Renal cortical epithelial cell (primary cell): ENCODE measurements at places on chromosomes 16 and 17. TPM values are rescaled to one million over a fixed set of nuclear protein-coding genes. Genes with fewer than 3 reads are reported as not detected.

The SLFN5 gene
- total RNA-seq, result 67.4 and 82.7 TPM in 2 replicates

The HOXB4 gene
- 2.1 and 8.7 TPM in 2 replicates for total RNA-seq

The TBC1D3K gene
- total RNA-seq, result not detected in 2 replicates

The FCSK gene
- total RNA-seq, result 20.1 and 26.0 TPM in 2 replicates

The CPNE7 gene
- 11.9 and 45.5 TPM in 2 replicates for total RNA-seq

The UNC13D gene
- total RNA-seq, result 0.70 and 0.87 TPM in 2 replicates

The BIRC5 gene
- total RNA-seq, result 0.50 and 34.7 TPM in 2 replicates

GRCh38 chr16:31386157-31386984 lies 6.8 kb upstream of the ITGAD start:
- peak; percentile 61 for DNase-seq

DNA sequence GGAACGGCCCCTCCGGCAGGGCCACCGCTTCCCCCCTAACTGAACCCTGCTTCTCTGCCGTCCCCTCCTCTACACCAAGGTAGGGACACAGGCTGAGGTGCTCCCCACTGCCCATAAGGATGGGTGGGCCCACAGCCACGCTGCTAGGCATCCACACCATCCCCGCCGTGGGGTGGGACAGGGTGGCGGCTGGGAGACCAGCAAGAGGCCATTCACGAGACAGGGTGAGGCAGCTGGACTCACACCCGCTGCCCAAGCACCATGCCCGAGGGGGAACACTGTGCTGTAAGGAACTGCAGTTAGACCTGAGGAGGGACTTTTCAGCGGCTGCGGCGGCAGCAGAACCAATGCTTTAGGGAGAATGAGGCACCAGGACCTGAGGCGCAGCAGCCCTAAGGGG lies 47.5 kb upstream of the RRN3 start:
- DNase-seq, result no peak

DNA sequence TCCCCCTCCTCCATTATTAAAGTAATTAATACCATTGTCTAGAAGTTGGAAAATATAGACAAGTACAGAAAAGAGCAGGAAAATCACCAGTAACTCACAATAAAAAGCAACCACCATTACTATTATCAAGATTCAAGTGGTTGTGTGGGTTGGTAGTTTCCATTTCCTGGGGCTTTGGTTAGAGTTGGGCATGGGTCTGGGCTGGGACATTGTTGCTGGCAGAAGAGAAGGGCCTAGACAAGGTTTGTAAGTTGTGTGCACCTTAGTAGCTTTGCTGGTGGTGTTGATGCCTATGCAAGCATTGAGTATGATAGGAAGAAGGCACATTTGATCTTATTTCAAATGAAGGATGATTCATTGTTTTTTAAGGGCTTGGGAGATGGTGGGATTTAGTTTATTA lies 25.4 kb upstream of the NFATC3 start:
- no peak for DNase-seq

GRCh38 chr16:87169509-87169995 lies 147.6 kb downstream of the C16orf95 start:
- DNase-seq, result no peak

GRCh38 chr16:67192781-67193361 lies 916 bp downstream of the E2F4 start:
- DNase-seq, result no peak

DNA sequence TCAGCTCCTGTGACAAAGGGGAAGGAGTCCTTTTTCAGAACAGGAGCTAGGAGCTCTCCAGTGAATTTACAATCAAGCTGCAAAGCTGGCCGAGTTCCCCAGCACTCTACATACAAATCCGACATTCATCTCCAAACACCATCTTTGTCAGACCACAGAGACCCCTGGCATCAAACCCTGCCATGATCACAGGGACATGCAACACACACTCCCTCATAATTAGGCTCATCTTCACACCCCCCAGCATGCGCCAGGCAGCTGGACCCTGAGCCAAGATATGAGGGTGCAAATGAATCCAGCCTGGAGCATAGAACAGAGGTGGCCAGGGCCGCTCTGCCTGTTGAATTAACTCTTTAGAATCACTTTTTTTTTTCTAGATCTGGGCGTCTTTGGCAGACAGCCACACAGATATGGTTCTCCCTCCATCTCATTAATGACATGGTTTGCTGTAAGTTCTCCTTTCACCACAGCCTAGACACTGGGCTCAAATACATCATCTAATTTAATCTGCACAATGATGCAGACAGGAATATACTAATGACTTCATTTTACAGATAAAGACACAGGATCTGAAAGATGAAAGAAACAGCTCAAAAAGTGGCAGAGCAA lies 366.3 kb downstream of the NPIPA8 start:
- no peak for DNase-seq

DNA sequence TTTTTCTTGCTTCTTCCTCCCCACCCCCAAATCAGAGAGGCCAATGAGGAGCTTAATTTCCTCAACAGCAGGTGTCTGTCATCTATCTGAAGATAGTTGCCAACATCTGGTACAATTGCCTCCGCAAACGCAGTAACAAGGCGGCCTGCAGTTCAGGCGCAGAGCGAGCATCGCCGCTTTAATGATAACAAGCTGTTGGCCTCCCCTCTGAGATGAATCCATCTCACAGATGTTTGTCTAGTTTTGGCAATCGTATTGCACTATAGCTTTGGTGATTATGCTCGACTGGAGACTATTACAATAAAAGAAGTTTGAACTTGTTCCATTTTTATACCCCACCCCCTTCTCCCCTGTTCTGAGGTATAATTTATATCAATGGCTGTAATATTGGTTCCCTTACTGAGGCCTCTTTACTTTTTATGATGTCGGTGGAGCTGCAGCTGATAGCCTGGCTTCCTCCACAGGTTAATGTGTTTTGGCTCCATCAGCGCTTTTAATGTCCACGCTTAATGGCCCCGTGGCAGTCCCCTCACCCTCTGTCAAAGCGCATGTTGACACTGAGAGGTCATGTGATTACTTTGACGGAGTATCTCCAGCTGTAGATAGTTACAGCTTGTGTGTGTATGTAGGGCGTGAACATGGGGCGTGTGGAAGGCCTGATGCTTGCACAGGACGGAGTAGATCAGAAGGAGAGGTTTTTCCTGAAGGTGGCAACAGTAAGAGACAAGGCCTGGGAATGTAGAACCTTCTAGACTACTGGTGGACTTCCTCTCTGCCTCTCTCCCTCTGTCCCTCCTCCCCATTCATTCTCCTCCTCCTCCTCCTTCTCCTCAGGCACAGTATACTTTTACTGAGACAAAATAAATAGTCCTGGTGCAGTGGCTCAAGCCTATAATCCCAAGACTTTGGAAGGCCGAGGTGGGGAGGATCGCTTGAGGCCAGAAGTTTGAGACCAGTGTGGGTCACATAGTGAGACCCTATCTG lies 164.7 kb downstream of the MSI2 start:
- no peak for DNase-seq

DNA sequence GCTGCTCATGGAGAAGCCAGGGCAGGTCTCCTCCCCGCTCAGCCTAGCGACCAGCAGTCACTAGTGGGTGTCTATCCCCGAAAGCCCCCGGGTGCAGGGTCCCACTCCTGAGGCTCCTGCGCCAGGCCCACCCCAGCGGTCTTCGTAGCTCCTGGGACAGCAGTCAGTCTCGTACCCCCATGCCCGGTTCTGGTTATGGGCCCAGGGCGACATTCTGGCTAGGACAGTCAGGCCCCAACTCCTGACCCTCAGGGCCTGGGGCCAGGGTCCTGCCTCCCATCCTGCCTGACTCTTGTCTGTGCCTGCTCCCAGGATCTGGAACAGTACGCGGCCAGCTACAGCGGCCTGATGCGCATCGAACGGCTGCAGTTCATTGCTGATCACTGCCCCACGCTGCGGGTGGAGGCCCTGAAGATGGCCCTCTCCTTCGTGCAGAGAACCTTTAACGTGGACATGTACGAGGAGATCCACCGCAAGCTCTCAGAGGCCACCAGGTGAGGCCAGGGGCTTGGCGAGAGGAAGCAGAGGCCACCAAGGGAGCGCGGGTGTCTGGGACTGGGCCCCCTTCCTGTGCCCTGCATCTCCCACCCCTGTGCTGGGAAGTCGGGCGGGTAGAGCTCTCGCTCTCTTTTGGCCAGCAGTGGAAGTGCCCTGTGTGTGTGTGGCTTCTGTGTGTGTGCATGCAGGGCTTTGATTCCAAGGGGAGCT lies 2.0 kb downstream of the GPS1 start:
- no peak for DNase-seq

GRCh38 chr16:78897299-78897698 lies 703.2 kb downstream of the MAF start:
- no peak for DNase-seq

GRCh38 chr16:84879569-84880487 lies 60.0 kb downstream of the CRISPLD2 start:
- peak; percentile 36 for DNase-seq

DNA sequence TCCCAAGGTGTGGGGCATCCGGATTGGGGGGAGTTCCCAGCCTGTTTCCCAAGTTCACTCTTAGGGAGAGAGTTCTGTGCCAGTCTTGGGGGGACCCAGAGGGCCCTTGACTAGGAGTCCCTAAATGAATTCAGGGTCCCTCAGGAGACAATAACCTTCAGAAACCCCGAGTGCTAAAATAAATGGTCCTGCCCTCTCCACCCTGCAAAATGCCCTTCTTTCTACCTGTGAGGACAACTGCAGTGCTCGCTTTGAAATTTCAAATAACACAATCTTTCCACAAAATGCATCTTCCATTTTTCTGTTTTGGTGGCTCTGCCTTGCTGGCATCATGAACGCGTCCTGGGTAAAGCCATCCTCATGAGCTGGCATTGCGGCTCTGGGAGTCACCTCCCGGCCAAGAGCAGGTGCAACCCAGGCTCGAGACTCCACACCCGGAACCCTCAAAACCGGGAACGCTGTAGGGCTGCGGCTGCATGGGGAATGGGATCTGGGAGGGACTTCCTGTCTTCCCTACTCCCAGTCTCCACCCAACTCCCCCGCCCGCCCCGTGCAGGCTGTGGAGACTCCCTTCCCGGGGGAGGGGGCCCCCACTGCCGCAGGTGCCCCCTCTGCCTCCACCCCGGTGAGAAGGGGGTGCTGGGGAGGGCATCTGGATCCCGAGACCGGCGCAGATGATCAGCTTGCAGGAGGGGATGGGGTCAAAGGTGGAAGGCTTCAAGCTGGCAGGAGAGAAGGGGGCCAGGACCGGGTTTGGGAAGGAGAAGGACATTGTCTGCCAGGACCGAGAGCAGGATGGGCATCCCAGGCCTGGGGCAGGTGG lies at the start of gene ZNF205:
TSS of gene ZNF205 (plus strand) at position 529 of the 823 bp plus-strand sequence. CDS start 845 bp downstream, outside the sequence.
- peak; percentile 64 for DNase-seq

GRCh38 chr17:2090210-2090641 lies 35.3 kb downstream of the HIC1 start:
- DNase-seq, result no peak

DNA sequence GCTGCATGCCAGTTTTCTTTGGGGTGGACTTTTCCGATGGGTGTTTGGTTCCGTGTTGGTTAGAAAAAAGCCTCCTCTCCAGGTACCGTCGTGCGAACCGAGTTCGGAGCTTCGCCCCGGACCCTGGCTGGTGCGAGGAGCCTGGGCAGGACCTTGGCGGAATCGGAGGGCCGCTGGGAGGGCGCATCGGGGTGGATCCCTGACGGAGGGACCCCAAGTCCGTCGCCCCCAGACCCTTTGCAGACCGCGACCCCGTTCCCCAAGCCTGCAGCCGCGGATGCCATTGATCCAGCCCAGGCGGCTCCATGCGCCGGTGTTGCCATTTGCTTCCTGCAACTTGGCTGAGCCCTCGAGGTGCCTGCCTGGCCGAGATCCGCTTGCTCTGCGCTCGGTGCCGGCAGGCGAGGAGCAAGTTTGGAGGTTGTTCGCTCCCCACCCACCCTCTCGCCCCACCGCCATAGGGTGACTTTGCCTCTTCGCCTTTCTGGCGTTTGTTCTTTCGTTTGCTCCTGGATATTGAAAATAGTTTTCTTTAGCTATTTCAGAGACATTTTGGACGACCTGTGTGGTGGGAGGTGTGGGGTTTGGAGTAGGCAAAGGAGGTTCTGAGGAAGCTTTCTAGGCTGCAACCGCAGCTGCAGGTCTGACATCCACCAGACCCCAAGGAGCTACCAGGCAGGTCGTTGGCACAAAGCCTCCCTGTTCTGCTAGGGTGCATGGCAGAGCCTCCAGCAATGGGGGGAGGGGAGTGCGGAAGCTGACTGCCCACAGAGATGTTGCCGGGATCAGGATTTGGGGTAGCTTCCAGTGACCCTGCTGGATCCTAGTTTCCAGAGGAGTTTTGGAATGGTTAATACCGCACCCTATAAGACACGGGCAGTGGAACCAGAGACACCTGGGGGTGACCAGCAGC lies 58.2 kb downstream of the RAP1GAP2 start:
- peak; percentile 15 for DNase-seq

DNA sequence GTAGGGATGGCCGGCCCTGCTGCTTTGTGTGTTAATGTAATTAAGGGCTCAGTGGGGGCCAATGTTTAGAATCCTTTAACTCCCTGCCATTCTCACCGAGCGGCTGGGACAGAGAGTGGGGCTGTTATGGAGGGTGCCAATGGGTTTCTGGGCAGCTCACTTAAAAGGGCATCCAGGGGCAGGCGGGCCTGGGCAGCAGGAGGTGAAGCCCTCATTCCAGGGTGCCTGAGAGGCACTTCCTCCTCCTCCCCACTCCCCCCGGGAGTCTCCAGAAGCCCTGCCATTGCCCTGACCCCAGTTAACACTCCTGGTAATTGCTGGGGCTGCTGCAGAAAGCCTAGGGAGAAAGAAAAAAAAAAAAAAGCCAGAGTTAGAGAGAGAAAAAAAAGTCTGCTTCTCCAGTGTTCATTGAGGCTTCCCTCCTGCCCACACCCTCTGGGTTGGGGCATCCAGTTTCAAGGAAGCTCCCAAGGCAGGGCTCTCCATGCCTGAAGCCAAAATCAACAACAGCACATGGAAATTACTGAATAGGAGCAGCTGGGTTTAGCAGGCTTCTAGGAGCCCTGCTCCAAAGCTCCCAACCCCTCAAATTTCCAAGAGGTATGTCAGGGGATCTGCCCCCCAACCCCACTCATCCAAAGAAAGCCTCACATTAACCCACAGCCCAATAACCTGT lies 28.0 kb downstream of the CUEDC1 start:
- peak; percentile 81 for DNase-seq

DNA sequence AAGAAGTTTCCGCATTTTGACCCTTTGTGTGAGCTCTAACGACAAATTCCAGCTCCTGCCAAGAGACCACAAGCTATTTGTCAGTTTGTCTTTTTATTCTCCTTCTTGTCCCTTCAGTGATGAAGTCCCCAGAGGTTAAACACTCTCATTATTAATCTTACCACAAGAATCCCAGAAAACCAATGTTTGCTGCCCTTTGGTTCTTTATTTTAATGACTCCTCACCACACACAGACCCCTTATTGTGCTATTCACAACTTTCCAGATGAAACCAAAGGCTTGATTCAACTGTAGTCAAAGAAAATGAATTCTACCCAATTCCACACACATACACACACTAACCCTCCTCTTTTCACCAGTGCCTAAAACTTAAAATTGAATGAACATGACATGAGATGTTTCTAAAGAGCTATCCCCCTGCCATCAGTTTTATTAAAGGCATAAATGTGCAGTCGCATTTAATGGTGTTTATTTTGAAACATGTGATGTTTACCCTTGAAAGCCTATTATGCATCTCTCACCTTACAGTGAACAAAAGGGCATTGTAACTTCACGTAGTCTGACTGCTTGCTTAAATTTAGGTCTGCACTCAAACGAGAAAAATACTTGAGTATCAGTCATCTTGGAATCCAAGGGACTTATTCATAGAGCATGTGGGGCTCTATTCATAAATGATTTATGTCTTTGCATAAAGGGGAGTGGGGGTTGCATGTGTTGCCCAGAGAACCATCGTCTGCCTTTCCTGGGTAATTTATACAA lies 44.1 kb downstream of the PCTP start:
- peak; percentile 37 for DNase-seq
